ENCODE measurements at places on chromosomes 7 and 10.

GRCh38 chr10:122567056-122567660 lies 6.6 kb downstream of the DMBT1 start:
- DNase-seq: peak; percentile 49

GRCh38 chr7:151139071-151139790 lies 28.3 kb downstream of the GBX1 start:
- peak; percentile 16 for DNase-seq

DNA sequence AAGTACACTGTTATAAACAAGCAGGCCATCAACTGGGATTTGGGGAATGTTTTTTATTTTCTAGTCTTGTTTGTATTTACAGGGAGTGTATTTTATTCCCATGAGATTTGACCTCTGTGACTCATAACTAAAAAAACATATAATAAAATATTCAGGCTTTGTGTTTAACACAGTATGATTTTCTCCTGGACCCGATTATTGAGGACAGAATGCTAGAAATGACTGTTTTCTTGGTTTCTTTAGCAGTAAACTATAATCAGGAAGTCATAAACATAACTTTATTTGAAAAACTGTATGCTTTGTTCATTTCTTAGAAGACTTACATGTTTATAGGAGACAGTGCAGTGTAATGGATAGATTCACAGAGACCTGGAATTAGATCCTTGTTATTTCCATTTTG lies 2.1 kb downstream of the NHLRC2 start:
- no peak for DNase-seq

GRCh38 chr10:28595613-28596012 lies 62.7 kb downstream of the WAC start:
- no peak for DNase-seq

GRCh38 chr10:85657476-85658113 lies 709.0 kb downstream of the GRID1 start:
- no peak for DNase-seq

GRCh38 chr7:150356265-150356897 lies 12.2 kb upstream of the REPIN1 start:
- no peak for DNase-seq

GRCh38 chr10:74787457-74787856 lies 38.9 kb upstream of the KAT6B start:
- no peak for DNase-seq

- DNase-seq: peak; percentile 34
Measured at GRCh38 chr10:77925795-77926565, 575 bp downstream of the DLG5 start.

- peak; percentile 34 for DNase-seq
Measured at GRCh38 chr10:50310560-50311174, 59.4 kb upstream of the ASAH2 start.

DNA sequence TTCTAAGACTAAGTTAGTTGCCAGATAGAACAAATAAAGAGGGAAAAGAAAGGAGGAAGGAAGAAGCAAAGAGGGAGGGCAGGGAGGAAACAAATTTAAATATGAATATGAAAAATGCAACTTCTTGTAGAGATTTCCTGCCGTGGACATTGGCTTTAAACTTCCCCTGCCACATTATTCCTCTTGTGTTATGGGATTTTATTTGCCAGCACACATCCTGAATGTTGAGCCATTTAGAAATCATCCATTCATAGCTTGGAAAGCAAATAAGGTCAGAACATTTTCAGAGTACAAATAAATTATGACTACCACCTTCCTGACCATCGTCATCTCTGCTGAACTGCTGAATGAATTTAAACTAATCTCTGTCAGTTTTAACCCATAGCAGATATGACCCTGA lies 911.9 kb upstream of the LRRN3 start:
- DNase-seq: no peak

- no peak for DNase-seq
Measured at GRCh38 chr7:132390705-132391104, 185.6 kb downstream of the PLXNA4 start.

- peak; percentile 88 for DNase-seq
Measured at GRCh38 chr7:100852048-100852872, at the start of gene SLC12A9. Gene SLC12A9, plus strand, starts transcription at chr7:100852713. Its CDS starts 1,485 bp downstream, at chr7:100854198.

- no peak for DNase-seq
Measured at GRCh38 chr10:57880446-57881227, 387.1 kb downstream of the IPMK start.

DNA sequence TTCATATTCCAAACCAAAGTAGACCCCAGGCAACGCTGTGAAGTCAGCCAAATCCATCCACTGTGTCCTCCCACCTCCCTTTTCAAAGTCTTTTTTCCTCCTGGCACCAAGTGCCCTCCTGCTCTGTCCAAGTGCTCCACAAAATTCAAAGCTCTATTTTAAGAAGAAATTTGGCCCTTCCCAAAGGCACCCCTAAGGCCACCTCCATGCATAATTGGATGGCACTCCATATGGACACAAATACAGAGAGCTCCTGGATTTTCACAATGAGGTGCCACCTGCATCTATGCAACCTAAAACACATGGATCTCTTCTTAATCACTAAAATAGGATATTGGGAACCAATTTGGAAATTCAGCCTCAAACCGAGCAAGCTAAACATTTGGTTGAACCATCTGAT lies 121.6 kb downstream of the RELN start:
- DNase-seq: no peak

DNA sequence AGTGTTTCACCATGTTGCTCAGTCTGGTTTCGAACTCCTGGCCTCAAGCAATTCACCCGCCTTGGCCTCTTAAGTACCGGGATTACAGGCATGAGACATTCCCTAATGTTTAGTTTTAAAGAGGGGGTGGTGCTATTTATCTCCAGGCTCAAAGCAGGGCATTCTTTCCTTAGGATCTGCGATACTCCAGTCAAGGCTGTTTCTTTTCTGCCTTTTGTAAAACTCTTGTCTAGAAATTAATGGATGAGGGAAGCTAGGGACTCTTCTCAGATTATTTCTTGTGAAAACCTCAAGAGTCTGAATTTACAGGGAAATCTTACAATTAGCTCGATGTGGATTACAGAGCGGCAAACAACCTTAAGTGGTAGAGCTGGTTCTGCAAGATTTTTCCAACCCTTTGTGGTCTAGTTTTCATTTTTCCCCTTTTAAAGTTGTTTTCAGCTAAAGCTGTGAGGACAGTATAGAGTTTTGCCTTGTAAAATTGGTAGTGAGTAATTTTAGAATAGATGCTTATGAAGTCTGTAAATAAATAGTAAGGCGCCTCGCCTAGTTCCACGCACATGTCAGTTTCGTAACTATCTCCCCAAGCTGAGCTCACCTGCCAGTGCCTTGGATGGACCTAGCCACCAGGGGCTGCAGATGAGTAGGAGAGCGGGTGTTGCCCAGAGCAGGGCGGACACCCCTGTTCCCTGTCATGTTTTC lies 53.1 kb downstream of the CUX1 start:
- no peak for DNase-seq

DNA sequence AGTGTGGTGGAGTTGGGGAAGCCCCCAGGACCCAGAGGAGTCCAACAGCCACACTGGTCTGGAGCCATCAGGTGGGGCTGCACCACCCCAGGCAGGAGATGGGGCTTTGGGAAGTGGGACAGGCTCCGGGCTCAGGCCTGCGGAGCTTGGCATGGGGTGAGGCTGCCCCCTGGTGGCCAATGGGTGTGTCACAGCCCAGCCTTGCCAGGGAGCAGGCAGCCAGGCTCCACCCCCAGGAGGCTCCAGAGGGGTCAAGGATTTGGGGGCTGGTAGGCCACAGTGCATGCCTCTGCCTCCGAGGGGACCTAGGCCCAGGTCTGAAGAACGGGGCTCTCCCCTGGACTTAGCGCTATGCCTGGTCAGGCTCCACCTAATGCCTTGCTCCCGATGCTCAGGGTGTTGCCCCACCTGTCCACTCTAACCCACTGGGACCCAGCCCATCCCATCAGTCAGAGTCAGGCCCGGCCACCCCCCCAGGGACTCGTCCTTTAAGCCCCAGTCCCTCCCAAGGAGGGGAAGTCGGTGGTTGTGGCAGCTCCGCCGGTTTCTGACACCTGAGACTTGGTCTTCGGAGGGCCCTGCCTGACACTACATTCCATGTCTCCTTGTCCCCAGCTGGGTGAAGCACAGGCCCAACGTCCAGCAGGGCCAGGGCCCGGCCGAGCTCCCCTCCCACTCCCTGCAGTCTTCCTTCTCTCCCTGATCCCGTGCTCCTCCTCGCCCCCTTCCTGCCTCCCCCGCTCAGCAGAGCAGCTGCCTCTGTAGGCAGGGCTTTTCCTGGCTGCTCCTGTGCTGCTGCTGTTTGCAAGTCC lies 11.3 kb upstream of the SAMD8 start:
- DNase-seq: peak; percentile 88

GRCh38 chr7:16270844-16271243 lies 150.5 kb downstream of the CRPPA start:
- DNase-seq: no peak

DNA sequence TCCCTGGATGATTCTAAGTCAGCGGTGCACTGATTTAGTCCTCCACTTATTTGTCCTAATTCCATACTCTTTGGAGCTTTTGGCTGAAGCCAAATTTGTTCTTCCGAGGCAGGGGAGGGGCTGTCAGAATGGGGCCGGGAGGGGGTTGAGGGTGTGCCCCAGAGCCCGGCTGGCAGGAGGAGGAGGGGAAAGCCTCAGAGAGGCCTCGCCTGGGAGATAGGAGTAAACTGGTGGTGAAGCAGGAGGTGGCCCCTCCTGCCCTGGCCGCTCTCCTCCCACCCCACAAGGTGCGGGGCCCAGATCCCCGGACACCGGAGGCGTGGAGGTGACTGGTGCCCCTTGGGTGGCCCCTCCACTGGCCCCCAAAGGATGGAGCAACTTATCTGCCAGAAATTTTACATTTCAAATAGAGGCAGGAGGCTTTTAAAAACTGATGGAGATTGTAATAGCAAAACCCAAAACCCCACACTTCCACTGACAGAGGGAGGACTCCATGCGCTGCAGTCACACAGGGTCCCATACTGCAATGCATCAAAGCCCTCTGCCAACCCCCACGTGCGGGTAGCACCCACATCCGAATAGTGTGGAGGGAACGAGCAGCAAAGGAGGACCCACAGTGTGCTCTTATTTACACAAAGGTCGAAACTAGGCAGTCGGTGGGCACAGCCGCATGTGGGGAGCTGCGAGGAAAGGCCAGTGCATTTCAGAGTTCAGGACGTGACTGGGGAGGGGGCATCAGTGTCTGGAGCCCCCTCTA lies 61.9 kb downstream of the CAMK2B start:
- DNase-seq: no peak

GRCh38 chr7:116169060-116169459 lies 41.3 kb upstream of the TES start:
- DNase-seq: no peak

- DNase-seq: no peak
Measured at GRCh38 chr7:141974831-141975230, 1.3 kb upstream of the TAS2R38 start.

GRCh38 chr7:93359520-93360198 lies 127.5 kb downstream of the VPS50 start:
- no peak for DNase-seq

DNA sequence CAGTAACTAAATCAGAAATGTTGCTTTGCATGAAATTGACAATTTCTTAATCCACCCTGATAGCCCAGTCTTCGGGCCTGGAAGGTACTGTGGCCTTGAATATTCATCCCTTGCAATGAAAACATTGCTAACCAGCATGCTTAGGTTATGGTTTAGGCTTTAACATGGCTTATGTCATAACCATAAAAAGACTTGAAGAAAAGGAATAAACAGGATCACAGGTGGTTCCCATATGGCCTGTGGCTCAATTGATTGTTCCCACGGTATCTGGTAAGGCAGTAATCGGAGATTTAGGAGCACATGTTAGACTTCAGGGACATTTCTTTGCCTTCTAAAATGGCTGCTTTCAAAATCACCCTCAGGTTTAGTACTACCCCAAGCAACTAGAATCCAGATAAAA lies 139.5 kb downstream of the ST7 start:
- DNase-seq: no peak

DNA sequence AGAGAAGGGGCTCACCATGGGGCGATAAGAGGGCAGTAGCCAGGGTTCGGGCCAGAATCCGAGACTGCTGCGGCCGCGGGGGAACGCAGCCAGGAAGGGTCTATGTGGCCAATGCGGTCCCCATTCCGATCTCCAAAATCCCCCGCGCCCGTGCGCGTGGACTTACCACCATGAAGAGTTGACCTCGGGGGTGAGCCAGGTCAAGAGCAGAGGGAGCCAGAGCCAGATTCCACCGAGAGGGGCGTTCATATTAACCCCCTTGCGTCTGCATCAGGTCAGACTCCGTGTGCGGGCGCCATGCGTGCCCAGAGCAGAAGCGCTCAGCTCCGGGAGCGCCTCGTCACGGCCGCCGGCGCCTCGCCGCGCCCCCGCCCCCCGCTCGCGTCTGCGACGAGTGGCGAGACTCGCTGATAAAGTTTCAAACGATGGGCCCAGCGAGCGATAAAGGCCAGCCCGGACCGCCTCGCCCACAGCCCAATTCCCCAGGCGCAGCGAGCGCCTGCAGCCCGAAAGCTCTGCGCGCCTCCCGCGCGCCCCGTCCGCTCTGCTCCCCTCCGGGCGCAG lies at the start of gene WNT2:
Gene WNT2, minus strand, starts transcription at position 318 of the 564 bp plus-strand sequence. Its CDS starts 69 bp downstream, at position 249.
- DNase-seq: no peak

- no peak for DNase-seq
Measured at GRCh38 chr7:21507627-21508343, 35.1 kb upstream of the DNAH11 start.

GRCh38 chr7:40425696-40426095 lies 290.9 kb downstream of the SUGCT start:
- no peak for DNase-seq

- DNase-seq: no peak
Measured at GRCh38 chr10:26831936-26832335, 28.8 kb downstream of the ABI1 start.

DNA sequence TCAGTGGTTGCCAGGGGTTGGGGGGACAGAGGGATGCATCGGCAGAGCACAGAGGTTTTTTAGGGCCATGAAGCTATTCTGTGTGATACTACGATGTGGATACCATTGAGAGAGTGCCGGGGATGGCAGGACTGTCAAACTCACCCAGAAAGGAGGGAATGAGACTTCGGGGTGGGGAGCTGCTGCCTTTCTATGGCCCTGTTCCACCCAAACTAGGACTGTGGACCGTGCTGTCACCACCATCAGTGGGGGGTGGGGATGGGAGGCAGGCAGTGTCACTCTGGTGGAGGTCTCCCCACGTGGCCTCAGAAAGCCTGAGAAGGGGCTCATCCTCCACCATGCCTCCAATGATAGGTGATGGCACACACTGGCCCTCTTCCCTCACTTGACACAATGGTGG lies 146.2 kb downstream of the PTPN20 start:
- no peak for DNase-seq

DNA sequence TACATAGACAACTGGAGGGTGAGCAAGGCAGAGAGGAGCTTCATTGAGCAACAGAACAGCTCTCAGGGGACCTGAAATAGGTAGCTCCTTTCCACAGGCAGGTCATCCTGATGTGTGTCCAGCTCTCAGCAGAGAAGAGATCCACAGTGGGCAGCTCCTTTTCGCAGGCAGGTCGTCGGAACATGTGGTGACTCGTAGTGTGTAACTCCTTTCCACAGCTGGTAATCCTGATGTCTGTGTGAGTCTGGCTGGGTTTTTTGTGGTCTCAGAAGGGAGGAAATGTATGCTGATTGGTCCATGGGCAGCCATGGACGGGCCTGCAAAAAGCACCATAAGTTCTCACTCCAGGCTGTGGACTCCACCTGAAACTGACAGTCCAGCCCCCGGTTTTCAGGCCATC lies 24.4 kb upstream of the TES start:
- no peak for DNase-seq
